ENCODE measurements at places on chromosomes 7 and 10.

GRCh38 chr7:69619635-69620034 is 21.4 kb downstream of the AUTS2 start:
- no peak for DNase-seq

GRCh38 chr10:34370126-34370525 is 445.0 kb downstream of the PARD3 start:
- no peak for DNase-seq

- DNase-seq, result no peak
Measured at GRCh38 chr7:46257761-46258448, 336.8 kb upstream of the IGFBP3 start.

GRCh38 chr7:122256046-122256445 is 48.5 kb downstream of the FEZF1 start:
- DNase-seq, result no peak

DNA sequence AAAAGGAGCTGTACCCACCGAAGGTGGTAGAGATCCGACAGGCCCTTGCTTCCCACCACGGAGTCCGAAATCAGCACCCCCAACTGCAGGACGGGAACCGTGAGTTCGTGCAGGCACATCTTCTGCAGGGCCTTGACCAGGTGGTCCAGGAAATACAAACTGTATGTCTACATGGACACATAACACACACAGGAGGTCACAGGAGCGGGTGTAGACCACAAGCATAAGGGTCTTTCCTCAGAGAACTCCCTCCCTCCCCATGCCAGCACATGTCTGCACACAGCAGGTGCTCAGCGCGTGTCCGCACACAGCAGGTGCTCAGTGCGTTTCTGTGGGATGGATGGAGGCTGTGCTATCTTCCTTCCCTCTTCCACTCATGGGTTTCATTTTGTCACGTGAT is 69.7 kb downstream of the CFAP46 start:
- no peak for DNase-seq

- no peak for DNase-seq
Measured at GRCh38 chr7:95476072-95476847, 9.5 kb upstream of the ASB4 start.

DNA sequence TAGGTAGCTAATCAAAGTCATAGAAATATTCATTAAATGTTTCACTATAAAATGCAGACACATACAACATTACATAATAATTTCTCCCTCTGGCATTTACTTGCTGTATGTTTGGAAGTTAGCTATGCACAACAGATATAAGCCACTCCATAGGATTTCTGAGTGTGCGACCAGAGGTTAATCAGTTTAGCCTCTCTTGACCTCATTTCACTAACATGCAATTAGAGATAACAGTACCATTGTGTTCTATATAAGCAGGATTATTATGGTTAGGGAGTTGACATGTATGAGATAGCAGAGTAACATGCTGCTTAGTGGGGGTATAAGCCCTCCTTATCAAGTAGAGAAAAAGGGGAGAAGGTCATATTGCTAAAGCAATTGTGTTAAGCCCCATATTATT is 26.4 kb downstream of the GLUD1 start:
- no peak for DNase-seq

- no peak for DNase-seq
Measured at GRCh38 chr7:4113976-4114375, 568.1 kb upstream of the FOXK1 start.

GRCh38 chr10:126191192-126191591 is 197.1 kb downstream of the ADAM12 start:
- no peak for DNase-seq

- no peak for DNase-seq
Measured at GRCh38 chr7:70830426-70830825, 301.5 kb upstream of the GALNT17 start.

GRCh38 chr7:30844916-30845315 is 66.7 kb upstream of the AQP1 start:
- no peak for DNase-seq

GRCh38 chr7:65927489-65928448 is 54.2 kb downstream of the GUSB start:
- no peak for DNase-seq

- DNase-seq, result no peak
Measured at GRCh38 chr7:133050200-133050995, 31.5 kb downstream of the CHCHD3 start.

- DNase-seq, result no peak
Measured at GRCh38 chr7:21429021-21429420, 1.1 kb downstream of the SP4 start.

DNA sequence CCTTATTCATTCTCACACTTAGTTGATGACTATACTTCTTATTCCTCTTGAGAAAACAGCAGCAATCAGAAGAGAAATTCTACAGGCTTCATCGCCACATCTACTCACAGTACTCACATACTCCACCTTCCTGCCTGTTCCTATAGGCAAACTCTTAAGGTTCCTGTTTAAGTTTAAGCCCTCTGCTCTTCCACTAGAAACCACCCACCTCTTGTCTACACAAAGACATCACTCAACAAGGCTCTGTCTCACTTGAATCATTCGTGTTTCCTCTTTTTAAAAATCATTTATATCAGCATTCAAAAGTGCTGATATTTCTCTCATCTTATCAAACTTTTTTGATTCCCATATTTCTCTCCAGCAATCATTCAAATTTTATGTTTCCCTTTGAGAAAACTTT is 85.5 kb upstream of the ADO start:
- DNase-seq, result no peak

- DNase-seq, result no peak
Measured at GRCh38 chr10:51203359-51203758, 129.1 kb downstream of the PRKG1 start.

- DNase-seq, result no peak
Measured at GRCh38 chr7:135964791-135965190, 12.4 kb downstream of the MTPN start.

DNA sequence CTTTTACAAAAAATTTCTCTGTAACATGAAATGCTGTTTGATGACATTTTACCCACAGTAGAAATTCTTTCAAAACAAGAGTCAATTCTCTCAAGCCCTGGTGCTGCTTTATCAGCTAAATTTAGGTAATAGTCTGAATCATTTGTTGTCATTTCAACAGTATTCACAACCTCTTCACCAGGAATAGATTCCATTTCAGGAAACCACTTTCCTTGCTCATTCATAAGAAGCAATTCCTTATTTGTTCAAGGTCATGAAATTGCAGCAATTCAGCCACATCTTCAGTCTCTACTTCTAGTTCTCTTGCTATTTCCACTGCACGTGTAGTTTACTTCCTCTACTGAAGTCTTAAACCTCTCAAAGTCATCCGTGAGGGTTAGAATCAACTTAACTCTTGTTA is 14.1 kb downstream of the STAG3 start:
- no peak for DNase-seq

DNA sequence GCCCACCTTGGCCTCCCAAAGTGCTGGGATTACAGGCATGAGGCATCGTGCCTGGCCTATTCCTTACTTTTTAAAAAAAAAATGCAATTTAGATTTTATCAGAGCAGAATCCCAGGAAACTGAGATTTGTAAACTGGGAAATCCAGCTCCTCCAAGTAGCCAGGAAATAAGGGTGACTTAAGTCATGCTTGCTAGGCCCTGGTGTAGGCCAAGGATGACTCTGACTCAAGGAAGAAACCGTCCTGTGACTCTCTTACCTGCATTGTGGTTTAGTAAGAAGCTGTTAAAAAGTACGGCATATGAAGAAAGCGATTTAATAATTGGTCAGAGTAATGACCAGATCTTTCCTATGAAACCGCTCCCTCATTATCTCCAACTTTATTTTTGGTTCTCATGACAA is 10.2 kb downstream of the PFKP start:
- no peak for DNase-seq

- DNase-seq, result no peak
Measured at GRCh38 chr10:18501629-18502028, 149.8 kb downstream of the NSUN6 start.

GRCh38 chr7:158343526-158343925 is 244.1 kb downstream of the PTPRN2 start:
- DNase-seq, result no peak

GRCh38 chr7:123860848-123861247 is 15.9 kb downstream of the HYAL4 start:
- DNase-seq, result no peak

- DNase-seq, result no peak
Measured at GRCh38 chr10:10821926-10822325, 195.7 kb upstream of the CELF2 start.

DNA sequence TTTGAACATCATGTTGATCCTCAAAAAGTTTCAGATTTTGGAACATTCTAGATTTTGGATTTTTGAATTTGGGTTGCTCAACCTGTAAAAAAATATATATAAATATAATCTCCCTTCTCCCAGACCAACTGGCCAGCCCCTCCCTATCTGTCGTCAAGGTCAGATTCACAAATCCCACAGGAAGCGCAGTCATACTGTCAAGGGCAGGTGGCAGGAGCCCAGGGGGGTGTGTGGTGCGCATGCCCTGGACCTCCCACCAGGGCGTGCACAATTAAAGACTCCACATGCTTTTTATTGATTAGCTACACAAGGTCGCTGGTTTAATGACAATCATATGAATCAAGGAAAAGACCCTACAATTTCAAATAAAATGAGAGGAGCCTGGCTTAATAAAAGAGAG is 77.0 kb upstream of the EEPD1 start:
- no peak for DNase-seq

GRCh38 chr10:35415505-35415904 is 79.2 kb downstream of the CCNY start:
- DNase-seq, result no peak

- DNase-seq, result no peak
Measured at GRCh38 chr7:74289659-74290552, 699 bp downstream of the CLIP2 start.

- DNase-seq, result peak; percentile 19
Measured at GRCh38 chr10:78215645-78216044, 182.0 kb downstream of the RPS24 start.

DNA sequence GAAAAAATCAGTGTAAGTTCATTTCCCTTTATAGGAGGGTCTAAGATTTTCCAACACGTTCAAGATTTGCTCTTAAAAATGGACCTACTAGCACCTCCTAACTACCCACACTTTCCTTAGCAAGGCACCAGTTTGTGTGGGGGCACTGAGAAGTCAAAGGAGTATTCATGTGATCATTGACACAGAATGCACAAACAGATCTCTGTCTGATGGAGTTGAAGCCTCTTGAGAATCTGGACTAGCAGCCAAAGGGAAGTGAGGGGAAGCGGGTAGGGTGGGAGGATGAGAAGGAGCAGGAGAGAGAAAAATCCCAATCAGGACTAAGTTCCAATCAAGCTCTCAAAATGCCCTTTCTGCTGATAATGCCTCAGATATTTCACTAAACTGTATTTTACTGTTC is 4.1 kb downstream of the MMS19 start:
- DNase-seq, result no peak

DNA sequence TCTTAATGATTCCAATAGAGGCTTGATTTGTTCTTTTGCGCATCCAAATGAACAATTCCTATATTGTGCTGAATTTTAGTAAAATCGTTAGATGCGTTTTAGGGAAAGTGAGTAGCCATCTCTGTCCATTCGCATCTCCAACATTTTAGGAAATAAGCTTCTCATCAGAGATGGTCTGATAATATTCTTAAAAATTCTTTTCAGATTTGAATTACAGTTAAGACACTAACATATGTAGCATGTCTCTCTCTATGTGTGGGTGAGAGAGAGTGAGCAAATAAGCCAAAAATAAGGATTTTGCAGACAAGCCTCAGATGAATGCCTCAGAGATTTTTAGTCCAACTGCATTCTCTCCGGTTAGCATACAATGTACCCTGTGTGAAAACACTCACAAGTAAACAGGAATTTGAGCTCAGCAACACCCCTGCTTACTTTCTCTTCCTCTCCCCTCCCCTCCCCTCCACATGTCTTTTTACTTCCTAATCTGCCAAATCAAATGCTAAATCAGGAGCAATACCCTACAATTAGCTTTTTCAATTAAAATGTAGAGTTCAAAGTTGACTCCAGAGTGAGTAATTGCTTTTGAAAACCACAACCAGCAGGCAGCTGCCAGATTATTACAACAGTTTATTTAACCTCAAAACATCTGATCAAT is 354.4 kb downstream of the CRPPA start:
- DNase-seq, result no peak

GRCh38 chr10:92839191-92840085 is 8.9 kb upstream of the EXOC6 start:
- DNase-seq, result peak; percentile 67

DNA sequence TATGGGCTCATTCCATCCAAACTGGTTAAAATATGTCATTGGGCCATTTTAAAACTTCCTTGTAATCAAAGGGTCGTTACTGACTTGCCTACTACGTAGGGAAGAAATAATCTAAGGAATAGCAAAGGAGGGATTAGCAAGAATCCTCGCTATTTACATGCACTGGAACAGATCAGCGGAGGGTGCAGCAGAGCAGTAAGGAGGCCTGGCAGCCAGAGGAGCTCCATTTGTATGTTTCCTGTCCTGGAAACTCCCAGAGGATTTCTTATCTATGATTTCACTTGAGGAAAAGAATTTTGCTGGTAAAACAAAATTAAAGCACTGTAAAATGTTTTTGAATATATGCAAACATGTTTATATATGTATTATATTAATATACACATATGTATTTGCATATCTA is 107.3 kb downstream of the TPK1 start:
- no peak for DNase-seq

DNA sequence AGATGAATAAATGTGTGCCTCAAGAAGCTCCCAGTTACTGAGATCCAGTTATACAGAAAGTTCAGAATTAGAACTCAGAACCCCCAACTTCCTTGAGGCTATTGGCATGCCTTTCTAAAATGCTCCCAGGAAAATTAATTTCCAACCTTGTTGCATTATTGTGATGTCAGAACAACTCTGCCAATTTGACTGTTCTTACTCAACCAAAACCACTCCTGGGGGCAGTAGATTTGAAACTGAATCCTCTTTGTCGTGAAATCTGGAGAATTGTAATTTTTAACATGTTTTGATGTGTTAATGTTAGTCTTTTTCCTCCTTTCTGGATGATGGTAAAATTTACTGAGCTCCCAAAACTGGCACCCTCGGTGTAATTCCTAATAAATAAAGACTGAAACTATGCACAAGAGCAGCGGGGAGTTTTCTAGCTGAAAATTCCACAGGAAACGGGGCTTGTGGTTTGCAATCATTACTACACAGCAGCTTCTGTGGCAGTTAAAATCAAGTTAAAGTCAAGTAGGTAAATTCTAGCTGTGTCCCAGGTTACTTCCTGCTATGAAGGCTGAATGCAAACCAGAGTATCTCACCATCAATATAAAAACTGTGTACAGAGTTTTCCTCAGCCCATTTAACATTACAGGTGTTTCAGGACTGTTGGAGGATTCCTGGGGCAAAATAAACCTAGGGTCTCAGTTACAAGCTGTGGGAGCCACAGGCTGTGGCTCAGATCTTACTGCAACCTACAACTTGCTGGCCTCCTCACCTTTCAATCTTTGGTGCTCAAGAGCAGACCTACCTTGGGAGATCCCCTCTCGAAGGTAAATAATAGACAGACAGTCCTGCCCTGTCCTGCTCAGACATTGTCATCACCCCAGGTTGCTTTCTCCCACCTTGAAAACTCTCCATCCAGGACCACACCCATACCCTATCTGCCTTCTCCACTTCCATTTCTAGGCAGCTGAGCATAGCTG is 156.3 kb upstream of the KMT2E start:
- no peak for DNase-seq
